ENCODE measurements at places on chromosomes 7 and 10.

GRCh38 chr7:220151-220841, 27.9 kb downstream of the FAM20C start:
- DNase-seq = no peak

DNA sequence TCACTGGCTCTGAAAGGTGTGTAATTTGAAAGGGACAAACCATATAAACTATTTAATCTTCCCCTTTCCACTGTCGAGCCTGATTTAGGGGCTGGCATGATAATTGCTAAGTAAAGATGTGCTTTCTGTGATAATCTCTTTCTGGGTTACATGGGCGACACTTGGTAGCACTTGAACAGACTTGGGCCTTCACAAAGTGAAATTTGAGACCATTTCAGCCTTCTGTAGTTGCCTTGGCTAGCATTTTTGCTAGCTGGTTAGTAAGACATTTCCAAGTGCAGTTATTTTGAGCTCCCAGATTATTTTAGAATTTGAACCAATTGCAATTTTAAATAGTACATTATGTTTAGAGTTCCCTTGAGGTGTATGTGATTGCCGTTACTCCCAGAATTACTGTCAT, 432.7 kb upstream of the GALNT17 start:
- DNase-seq = no peak

GRCh38 chr10:109403551-109403950, 519.8 kb downstream of the XPNPEP1 start:
- DNase-seq = no peak

GRCh38 chr7:41809940-41810576, 107.2 kb upstream of the INHBA start:
- no peak for DNase-seq

DNA sequence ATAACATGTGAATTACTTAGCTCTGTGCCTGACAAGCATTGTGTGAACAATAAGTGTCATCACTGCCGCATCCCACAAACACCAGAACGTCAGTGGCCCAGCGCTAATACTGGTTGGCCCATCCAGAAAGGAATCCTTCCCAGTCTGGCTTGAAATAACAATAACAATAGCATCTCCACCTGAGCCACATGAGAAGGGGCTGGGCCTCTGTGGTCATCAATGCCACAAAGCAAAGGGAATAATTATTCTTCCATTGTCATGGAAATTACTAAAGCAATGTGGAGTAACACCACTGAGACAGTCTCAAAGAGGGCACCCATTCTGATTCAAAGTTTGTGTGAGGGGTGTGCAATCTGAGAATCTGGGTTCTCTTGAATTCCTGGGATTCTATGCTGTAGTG, 105.7 kb upstream of the INHBA start:
- DNase-seq = no peak
